ENCODE measurements at places on chromosomes 4 and X.

GRCh38 chrX:154334496-154334895 is 38.9 kb downstream of the TKTL1 start:
- no peak for ATAC-seq

DNA sequence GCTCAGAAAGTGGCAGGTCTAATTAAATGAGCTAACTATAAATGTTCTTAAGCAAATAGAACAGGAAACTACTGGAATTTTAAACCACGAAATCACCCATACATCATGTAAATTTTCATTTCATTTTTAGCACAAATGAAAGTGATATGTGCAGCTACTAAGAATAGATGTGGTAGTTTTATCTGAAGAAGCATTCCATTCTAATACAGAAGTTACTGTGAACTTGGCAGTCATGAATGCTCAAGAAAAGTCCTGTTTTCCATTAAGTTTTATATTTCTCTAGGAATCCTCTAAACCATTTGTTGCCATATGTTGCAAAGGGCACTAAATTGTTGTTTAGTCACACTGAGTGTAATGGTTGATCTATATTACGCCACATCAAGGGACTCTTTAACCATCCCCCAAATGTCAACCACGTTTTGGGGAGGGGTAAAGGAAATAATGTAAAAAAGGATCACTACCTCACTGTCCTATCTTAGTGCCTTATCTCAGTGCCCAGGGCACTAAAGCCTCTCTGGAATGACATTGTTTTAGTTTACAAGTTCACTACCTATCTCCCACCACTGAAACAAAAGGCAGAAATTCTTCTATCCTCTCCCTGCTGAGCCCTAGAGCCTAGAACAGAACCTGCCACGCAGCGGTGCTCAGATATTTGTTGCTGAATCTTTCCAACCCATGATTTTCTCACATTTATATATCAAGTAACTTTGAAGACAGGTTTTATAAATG is 118.0 kb downstream of the SHISA3 start:
- ATAC-seq: no peak

DNA sequence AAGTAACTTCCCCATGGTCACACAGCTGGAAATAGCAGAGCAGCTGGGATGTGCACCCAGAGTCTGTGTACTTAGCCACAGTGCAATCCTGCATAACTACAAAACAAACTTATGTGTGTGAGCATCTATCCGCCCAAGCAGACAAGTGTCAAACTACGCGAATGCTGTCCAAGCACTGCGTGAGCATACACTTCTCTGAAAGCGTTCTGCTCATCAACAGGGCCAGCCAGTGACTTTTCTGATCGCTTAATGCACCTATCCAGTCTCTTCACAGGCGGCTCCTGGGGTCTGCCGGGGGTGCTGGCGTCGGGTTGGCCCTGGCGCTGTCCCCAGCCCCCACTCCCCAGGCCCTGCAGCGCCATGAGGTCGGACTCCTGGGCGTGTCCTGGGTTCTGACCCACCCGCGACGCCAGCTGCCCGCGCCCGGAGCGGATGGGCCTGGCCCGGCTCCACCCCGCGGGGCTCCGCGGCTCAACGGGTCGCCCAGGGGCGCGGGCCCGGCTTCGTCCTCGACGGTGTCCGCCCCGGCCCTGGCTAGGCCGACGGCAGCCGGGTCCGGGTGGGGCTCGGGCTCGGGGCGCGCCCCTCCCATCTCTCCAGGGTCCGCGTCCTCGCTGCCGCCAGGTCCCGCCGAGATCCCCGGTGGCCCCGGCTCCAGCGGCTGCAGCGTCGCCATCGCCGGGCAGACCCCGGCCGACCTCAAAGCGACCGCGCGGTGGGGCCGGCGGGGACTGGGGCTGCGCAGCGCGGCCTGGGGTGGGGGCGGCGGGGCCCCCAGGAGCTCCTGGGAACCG is 1.3 kb upstream of the ZNF141 start:
- peak; percentile 9 for ATAC-seq

DNA sequence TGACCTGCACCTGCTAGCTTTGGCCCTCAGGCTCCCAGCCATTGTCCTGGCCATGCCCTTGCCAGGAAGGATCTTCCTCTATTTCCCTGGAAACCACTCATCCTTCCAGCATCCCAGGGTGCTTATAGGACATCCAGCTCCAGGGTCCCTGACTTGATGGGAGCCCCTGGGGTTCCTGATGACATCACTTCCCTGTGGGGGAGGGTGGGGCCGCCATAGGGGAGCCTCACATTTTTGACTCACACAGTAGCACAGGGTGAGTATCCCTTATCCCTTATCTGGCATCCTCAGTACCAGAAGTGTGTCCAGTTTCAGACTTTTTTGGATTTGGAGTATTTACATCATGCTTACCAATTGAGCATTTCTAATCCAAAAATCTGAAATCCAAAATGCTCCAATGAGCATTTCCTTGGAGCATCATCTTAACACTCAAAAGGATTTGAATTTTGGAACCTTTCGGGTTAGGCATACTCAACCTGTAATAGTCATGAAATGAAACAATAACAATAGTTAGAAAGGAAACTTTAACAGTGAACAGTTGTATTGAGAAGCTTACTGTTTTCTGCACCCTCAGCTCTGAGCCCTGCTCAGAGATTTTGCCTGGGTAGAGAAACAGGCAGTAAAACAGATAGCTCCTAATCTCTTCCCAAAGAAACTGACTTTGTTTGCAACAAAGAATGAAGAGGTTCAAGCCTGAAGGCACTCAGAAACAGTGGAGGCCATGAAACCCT is 22.1 kb downstream of the TNIP2 start:
- ATAC-seq: no peak

DNA sequence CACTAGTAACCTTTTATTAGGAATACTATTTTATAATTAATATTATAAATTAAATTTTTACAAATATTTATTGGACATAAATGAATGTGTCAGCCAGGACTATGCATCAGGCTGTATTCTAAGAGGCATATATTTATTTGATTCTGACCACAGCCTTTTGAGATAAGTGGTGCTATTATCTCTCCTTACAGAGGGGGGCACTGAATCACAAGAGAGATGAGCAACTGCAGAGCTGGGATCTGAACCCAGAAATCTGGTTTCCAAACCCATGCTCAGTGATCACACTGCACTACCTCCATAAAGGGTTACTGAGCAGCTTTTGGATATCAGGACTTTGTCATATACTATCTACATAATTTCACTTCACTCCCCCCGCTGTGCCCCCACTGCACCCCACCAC is 322.0 kb downstream of the TMA16 start:
- no peak for ATAC-seq

- ATAC-seq: no peak
Measured at GRCh38 chr4:184019076-184019475, 114.0 kb downstream of the STOX2 start.

GRCh38 chr4:152014280-152014679 is 253.5 kb upstream of the GATB start:
- no peak for ATAC-seq

- ATAC-seq: no peak
Measured at GRCh38 chr4:98577956-98578355, 80.5 kb downstream of the TSPAN5 start.

- ATAC-seq: no peak
Measured at GRCh38 chr4:100609810-100610209, 92.0 kb upstream of the EMCN start.

- no peak for ATAC-seq
Measured at GRCh38 chrX:3659761-3660160, 53.7 kb downstream of the PRKX start.

DNA sequence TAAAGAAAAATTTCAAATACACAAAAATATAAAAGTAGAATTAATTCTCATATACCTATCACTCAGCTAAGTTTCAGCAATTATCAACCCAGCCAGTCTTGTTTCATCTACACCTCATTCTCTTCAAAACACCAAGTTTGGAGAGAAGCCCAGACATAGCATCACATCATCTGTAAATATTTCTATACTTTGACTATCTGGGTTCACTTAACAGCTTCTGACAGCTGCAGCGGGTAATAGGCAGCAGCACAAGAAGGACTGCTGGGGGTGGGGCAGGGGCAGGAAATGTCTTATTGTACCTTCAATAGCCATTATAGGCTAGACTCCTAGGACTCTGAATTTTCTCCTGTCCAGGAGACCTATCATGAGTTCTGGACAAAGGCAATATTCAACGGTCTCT is 54.1 kb downstream of the PHF8 start:
- no peak for ATAC-seq

- no peak for ATAC-seq
Measured at GRCh38 chrX:65871671-65872311, 168.1 kb downstream of the VSIG4 start.

DNA sequence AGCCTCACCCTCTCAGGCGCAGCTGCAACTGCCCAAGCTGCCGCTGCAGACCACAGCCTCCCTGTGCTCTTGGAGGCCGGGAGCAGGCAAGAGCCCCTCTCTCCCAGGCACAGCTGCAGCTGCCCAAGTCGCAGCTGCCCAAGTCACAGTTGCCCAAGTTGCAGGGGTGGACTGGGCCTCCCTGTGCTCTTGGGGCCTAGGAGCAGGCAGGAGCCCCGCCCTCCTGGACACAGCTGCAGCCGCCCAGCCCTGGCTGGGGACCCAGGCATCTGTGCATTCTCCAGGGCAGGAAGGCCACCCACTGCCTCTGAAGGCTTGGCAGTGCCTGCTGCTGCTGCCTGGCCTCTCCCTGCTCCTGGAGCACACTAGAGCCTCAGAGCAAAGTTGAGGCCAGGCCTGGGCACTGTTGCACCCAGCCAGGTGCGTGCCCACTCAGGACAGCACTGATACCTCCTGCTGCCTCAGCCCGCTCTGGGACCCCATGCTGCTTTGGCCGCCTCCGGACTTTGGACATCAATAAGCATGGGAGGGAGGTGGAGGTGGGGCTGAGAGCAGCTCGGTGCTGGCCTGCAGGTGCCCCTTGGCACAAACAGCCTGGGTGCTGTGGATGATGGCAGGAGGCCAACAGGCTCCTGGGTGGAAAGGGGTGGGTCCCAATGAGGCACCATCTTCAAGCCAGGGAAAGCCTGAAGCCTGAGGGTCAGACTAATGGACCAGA is 247.5 kb downstream of the PDGFC start:
- ATAC-seq: no peak

GRCh38 chr4:73415807-73416238 is 11.7 kb downstream of the ALB start:
- no peak for ATAC-seq
